ENCODE measurements at places on chromosomes 7 and 10.

DNA sequence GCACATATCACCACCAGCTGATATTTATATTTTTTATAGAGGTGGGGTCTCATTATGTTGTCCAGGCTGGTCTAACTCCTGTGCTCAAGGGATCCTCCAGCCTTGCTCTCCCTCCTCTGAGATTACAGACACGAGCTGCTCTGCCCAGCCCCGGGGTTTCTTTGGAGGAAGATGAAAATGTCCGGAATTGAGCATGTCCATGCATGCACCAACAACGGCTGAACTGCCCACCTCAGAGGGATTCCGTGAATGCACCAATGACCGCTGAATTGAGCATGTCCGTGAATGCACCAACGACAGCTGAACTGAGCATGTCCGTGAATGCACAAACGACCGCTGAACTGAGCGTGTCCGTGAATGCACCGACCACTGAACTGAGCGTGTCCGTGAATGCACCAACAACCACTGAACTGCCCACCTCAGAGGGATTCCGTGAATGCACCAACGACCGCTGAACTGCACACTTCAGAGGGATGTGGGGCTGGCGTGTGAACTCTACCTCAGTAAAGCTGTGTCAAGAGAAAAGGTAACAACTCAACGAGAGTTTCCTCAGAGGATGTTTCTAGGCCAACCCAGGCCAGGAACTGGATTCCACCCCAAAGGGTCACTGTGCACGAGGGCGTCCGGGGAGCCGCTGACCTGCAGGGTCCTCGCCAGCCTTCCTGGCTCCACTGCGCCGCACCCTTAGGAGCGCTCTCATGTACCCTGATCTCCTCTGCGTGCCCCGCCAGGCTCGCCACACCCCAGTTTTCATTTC lies 34.9 kb upstream of the INPP5A start:
- no peak for DNase-seq

DNA sequence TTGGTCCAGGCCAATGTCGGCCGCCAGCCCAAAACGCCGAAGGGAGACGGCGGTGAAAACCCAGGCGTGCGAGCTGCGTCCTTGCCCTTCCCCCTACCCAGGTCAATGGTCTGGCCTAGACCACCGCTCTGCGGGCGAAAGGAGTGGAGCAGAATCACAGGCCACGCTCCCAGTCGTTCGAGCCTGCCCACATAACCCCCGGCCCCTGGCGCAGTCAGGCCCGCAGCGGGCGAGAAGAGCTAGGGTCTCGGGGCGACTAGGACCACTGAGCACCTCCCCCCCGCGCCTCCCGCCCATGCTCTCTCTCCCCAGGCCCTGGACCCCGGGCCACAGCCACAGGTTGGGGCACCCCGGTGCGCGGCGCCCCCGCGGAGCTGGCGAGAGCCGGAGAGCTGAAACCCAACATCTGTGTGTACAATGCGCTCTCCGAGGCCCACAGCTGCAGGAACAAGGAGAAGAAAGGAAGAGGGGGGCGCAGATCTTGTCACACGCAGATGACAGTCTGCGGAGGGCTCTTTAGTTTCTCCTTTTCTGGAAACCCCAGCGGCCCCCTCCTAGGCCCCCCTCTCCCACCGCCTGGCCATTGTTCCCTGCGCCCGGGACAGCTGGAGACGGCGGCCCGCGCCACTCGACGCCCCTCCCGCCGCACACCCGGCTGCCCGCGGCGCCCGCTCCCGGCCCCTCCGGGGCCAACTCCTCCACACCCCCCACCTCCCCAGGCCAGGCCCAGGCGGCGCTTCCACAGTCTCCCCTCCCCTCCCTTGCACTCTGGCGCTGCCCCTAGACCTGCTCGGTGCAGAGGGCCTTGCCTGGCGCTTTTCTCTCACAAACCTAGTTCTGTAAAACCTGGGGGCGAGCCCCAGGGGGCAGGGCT lies 355.0 kb downstream of the DNAJB6 start:
- no peak for DNase-seq

- DNase-seq = no peak
These were observed 2.3 kb downstream of the NACAD start for GRCh38 chr7:45086331-45087065.

DNA sequence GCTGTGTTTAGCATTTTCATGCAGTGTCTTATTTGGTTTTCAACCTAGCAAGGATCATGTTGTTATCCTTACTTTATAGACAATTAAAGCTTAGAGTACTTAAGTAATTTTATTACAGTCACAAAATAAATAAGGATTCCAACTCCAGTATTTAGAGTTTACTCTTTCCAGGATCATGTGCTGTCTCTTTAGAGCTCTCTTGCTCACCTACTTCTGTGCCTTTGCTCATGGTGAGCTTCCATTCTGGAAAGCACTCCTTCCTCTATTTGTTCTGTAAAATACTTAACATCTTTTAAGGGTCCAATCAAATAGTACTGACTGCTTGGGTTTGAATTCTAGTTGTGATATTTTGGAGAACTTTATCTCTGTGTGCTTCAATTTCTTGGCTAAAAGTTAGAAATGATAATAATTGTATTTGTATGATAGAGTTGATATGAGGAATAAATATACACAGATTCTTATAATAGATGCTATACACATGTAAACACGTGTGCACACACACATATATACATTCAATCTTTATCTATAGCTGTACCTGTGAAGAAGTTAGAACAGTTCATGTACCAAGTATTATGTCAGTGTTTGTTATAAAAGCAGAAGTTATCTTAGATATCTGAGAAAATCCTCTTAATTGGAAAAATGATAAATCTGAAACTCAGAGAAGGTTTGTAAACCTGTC lies 18.2 kb upstream of the CALCR start:
- DNase-seq = no peak

DNA sequence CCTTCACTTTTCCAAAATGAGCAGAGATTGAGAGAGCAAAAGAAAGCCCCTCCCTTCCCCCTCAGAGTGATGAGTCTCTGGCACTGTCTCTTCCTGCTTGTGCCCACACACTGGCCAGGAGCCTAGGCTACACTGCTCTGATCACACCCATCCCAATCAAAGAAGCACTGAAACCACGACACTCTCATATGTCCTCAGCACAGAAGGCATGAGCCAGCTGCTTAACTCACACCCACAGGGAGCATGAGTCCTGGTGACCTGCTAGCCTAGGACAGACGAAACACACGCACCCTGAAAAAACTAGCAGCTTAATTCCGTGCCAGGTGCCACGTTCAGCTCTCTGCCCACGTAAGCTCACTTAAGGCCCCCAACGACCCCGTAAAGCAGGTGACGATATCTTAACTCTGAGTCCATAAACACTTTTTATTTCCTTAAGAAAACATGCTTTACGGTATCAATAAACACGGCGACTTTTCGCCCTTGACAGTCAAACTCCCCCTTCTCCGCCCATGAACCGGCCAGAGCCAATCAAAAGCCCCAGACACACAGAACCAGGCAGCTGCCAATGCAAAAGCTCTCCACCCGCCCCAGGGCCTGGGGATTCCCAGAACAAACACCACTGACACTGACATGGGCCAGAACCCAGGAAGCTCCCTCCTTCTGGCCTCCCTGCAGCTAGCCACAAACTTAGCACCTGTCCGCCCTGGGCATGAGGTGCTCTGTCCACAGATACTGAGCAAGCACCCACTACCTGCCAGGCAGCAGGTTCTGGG lies 69.0 kb downstream of the TNRC18 start:
- DNase-seq = no peak

- DNase-seq = peak; percentile 61
These were observed 76.1 kb upstream of the ZEB1 start for GRCh38 chr10:31242902-31243301.

- no peak for DNase-seq
These were observed 8.4 kb upstream of the PANK1 start for GRCh38 chr10:89653410-89653869.

- no peak for DNase-seq
These were observed 1.1 kb upstream of the HPSE2 start for GRCh38 chr10:99236627-99237309.

- DNase-seq = no peak
These were observed 314.9 kb downstream of the LRMDA start for GRCh38 chr10:75746356-75746755.

DNA sequence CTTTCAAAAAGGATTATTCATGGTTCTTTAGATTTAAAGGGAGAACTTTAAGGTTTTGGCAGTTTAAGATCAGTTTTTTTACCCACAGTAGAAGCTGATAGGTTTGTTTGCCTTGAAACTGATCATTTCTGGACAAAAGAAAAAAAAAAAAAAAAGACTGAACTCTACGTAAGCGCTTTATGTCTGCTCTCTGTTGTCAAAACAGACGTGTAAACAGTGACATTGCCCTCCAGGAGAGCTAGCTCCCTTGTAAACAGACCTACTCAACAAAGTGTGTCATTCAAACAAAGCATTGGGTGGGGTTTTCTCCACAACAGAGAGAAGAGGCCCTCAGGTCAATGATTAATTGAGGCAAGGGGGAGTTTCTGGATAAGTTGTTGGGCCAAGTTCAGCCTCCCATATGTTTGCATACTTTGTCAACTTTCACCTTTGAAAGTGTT lies 568.1 kb upstream of the LRRN3 start:
- no peak for DNase-seq

DNA sequence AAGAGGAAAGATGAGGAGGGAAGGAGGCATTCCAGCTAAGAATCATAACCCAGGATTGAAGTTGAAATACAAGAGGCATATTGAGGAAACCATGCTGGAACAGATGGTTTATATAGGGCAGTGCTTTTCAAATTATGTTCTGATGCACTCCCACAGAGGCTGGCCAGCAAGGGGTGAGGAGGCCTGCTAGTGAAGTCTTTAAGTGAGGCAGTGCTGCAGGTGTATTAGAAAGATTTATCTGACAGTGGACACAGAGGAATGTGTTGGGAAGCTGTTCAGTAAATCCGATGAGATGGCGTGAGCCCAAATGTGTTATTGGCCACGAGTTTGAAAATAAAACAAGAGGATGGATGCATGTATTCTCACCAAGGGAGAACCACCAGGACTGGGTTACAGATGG lies 28.6 kb downstream of the REEP3 start:
- no peak for DNase-seq

GRCh38 chr7:114540291-114540690 lies 125.7 kb downstream of the FOXP2 start:
- DNase-seq = no peak

GRCh38 chr7:94618126-94618525 lies 37.8 kb downstream of the SGCE start:
- DNase-seq = no peak

- DNase-seq = no peak
These were observed 245.5 kb downstream of the BAMBI start for GRCh38 chr10:28922861-28923260.

GRCh38 chr7:104434129-104434528 lies 105.7 kb downstream of the LHFPL3 start:
- no peak for DNase-seq

- no peak for DNase-seq
These were observed 29.8 kb downstream of the GPRIN2 start for GRCh38 chr10:46526682-46527038.

DNA sequence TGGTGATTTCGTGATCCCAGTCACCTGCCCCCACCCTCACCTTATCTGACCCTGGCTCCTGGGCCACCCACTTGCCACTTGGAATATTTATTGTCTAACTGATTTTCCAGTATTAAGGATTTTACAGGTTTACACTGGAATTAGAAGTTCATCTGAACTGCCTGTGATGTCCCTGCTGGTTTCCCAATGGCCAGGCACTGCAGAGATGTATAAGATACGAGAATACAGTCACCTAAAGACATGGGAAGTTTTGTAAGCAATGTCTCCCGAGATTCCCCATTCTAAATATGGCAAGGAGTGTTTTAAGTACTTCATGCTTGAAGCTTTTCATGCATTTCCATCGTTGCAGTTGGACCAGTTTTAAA lies 592.7 kb downstream of the SDK1 start:
- DNase-seq = no peak

DNA sequence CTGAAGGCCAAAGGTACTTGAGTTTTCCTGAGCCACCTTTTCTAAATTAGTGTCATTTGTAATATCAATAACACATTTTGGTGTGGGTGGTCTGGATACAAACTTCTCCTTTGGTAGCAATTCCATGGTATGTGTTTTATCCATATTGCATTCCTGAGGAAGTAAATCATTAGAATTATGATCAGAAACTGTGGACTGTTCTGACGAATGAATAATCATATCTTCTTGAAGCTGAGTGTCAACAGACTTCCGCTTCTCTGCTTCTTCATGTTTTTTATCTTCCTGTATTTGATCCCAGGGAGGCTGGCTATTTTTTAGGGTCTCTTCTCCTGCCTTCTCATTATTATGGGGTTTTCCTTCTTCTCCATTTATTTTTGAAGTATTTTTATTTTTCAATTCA lies 81.4 kb downstream of the NRBF2 start:
- DNase-seq = no peak

DNA sequence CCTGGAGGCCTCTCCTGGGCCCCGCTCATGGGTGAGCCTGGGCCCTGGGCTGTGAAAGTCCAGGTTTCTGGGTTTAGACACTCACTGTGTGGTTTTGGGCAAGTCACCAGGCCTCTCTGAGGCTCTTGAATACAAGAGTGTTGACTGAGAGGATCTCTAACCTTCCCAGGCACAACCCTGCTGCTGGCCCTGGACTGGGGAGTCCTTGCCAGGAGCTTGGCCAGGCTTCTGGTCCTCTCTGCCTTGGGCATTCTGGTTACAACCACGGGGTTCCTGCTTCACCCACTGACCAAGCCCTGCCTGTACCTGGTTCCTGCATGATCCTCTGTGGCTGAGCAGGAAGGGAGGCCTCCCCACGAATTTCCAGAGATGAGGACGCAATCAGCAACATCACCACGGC lies 63.6 kb upstream of the COL13A1 start:
- no peak for DNase-seq

- no peak for DNase-seq
These were observed 728.5 kb downstream of the TNS3 start for GRCh38 chr7:46853451-46853850.

DNA sequence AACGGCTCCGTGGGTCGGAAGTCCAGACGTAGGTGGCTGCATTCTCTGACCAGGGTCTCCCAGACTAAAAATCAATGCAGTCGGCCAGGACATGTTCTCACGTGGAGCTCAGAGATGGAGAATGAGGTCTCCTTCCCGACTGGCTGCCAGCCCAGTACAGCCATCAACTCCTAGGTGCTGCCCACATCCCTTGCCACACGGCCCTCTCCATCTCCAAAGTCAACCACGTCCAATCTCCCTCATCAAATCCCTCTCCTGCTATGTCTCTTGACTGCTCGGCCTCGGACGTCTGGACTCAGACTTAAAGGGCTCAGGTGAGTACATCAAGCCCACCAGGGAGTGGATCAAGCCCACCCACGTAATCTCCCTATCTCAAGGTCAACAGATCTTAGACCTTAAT lies 6.9 kb downstream of the MAD1L1 start:
- no peak for DNase-seq

GRCh38 chr7:89002981-89003956 lies 207.7 kb upstream of the TEX47 start:
- DNase-seq = no peak

DNA sequence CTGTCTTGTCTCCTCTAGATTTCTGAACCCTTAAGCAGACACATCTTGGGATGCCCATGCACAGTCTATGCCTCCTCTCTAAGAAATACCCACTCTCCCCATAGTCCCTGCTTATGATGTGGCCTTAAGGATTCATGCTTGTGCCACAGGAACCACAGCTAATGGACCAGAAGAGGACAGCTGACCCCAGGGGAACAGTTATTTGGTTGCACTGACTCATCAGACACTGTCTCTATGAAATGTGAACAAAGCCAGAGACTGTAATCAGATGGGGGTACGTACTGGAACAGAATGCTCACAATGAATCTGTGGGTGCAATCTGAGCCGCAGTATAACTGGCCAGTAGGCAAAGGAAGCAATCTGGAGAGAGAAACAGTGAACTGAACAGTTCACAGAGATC lies 121.9 kb downstream of the USP6NL start:
- DNase-seq = no peak

GRCh38 chr7:2051707-2052656 lies 180.8 kb downstream of the MAD1L1 start:
- no peak for DNase-seq

- DNase-seq = peak; percentile 91
These were observed 147.3 kb downstream of the CELF2 start for GRCh38 chr10:11164803-11165590.
